Activated CD4-positive, CD25-positive, alpha-beta regulatory T cell (primary cell): ENCODE measurements at places on chromosomes 7 and 10.

GRCh38 chr7:150895809-150896208 is 43.5 kb downstream of the AOC1 start:
- no peak for DNase-seq

GRCh38 chr10:103854686-103855391 is 537 bp downstream of the SH3PXD2A start:
- DNase-seq: no peak

GRCh38 chr10:49186613-49187012 is 1.6 kb downstream of the TMEM273 start:
- no peak for DNase-seq

DNA sequence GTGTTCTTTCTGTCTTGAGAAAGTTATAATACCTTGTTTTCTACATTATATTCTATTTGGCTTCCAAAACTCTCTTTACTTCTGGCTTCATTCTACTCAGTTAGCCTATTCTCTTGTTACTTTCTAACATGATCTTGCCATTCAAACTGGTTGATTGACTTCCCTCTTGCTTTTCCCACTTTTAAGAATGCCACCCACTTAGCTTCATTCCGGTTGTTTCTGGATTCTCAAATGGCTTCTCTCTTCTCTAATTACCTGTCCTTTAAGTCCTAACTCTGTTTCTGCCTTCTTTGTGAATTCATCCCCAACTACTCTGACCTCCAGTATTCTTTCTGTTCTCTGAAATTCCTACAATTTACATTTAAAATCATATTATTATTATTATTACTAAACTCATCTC is 52.0 kb downstream of the ANKIB1 start:
- no peak for DNase-seq

- DNase-seq: no peak
Observed at GRCh38 chr10:118745056-118745455, 9.7 kb downstream of the CACUL1 start.

DNA sequence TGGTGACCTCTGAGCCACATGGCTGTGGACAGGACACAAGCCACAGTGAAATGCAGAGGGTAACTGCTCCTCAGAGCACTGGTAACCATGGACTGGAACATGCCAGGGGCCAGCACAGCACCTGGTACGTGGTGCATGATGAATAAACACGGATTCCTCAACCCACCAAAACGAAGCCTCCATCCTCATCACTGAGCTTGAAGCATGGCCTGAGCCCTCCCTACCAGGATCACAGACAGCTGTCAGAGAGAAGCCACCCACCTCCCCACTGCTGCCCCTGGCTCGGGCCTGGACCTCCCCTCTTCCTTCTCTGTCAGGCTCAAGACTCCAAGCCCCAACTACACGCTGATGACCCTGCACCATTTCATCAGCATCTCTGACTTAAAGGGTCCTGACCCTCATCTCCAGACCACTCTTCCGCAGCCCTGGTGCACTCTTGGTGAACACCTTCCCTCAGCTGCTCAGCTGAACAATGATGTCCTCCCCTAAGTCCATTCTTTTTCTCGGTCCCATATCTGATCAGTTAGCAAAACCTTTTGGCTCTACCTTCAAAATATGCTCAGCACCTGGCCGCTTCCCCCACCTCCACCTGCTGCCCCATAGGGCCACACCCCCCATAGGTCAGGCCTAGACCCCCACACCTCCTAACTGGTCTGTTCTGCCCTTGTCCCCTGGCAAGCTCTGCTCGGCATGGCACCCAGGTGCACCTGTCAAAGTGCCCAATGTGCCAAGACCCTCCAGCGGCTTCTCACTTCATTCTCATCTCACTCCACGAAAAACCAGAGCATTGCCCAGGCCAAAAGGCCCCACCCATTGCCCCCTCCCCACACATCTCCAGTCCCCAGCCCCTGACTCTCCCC is 141.1 kb downstream of the MAPK8 start:
- DNase-seq: no peak

DNA sequence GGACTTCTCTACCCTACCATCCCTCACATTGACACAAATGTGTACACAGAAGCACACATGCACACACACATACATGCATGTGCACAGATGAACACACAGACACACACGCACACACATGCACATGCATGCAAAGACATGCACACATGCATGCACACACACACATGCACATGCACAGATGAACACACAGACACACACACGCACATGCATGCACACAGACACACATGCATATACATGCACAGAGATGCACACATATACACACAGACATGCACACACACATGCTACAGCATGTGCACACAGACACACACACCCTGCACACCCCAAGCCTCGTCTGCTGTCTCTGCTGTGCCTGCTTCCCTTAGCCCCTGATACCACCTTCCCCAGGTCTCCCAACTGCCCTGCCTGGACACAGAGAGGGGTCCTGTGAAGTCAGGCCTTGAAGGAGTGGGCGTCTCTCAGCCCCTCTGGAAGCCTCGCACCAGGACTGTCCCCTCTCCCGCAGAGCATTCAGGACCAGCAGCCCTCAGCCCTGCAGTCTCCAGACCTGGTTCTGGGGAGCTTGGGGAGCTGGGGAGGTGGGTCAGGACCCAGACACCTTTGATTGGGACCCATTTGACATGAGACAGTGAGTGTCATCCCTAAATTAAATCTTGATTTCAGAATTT is 181.8 kb downstream of the DNAJB6 start:
- DNase-seq: no peak

GRCh38 chr10:128576943-128577670 is 450.9 kb upstream of the MKI67 start:
- DNase-seq: no peak

DNA sequence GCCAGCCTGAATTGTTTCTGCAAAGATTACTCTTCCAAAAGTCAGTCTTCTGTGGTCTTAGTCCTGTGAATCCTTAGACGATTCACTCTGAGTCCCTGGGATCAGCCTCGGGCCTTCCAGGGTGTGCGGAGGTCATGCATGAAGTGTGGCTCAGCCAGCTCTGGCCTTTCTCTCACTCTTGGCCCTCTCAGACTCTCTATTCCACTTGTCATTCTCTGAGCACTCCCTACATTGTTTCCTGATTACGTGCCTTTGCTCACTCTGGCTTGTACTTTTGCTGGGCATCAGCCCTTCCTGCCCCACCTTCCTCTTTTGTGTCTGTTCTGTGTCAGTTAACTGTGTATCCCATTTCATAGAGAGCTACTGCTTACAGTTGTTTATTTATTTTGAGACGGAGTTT is 36.0 kb downstream of the CCNY start:
- DNase-seq: no peak

DNA sequence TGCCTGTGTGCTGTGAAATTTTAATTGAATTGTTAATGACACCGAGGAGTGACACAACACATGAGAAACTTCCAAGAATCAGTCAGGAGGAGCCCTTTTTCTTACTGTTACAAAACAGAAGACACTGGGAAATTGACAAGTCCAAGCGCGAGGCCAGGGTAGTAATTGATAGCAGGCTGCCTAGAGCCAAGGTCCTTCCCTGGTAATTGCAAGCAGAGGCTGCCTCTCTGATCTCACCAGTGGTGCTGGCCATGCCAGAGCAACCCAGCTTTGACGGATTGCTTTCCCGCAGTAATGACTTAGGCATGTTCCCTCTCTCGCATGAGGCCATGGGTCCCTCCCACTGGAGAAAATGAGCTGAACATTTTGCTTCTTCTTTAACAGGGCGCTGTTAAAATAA is 111.5 kb downstream of the LRMDA start:
- no peak for DNase-seq

GRCh38 chr10:27481486-27481885 is 22.6 kb upstream of the RAB18 start:
- no peak for DNase-seq

- no peak for DNase-seq
Observed at GRCh38 chr10:60367431-60367830, 22.2 kb downstream of the ANK3 start.

- no peak for DNase-seq
Observed at GRCh38 chr7:66250711-66251110, 45.6 kb downstream of the TPST1 start.

GRCh38 chr10:17143055-17143690 is 13.6 kb upstream of the CUBN start:
- DNase-seq: no peak

- no peak for DNase-seq
Observed at GRCh38 chr7:44912775-44913347, 27.5 kb upstream of the PURB start.
